NCI-H146 (cell line): ENCODE measurements at places on chromosomes 3 and 15.

DNA sequence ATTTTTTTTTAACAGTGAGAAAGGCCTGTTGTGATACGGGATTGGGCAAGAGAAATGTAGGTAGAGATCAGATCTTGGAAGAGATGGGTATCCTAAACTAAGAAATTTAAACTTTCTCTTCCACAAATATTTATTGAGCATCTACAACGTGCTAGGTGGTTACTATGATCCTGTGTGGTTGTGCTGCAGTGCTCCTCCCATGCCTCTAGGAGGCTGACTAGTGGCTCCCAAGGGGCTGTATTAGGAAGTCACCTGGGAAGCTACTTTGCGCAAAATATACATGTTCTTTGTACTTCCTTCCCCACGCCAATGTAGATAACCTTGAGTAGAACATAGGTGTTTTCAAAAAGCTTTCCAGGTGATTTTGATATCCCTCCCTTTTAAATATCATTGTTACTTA lies 27.2 kb downstream of the USP3 start:
- DNase-seq, result no peak

GRCh38 chr3:101102678-101103296 lies 109.6 kb upstream of the ABI3BP start:
- no peak for DNase-seq

- no peak for DNase-seq
Observed at GRCh38 chr3:32872487-32873382, 54.9 kb downstream of the TRIM71 start.

DNA sequence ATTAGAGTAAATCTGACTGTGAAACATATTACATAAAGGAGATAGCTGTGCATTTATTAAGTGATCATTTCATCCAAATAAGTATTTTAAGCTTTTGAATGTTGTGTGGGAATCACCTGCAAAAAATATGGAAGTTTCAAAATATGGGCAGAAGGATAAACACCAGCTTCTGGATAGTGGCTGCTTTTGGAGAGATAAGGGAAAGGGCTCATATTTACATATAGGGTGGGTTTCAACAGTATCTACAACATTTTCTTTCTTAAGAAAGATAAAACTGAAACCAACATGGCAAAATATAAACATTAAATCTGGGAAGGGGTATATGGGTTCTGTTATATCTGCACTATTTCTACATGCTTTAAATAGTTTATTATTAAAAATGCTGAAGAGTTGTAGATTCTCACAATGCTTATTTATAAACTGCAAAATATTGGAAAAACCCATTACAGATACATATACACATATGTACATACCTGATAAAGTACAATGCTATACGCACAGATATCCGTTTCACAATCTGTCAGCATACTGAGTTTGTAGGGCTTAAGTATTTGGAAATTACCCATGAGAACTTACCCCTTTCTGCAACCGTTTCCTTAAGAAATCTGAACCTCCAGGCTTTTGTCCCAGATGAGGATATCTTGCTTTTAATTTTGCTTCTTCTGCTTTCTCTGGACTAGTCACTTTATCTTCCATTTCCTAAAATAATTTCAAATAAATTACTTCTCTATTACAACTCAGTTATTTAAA lies 12.1 kb downstream of the ARPP19 start:
- DNase-seq, result no peak

GRCh38 chr3:177290633-177291032 lies 93.4 kb upstream of the TBL1XR1 start:
- no peak for DNase-seq
